ENCODE measurements at places on chromosomes 4 and X. TPM values are rescaled to one million over a fixed set of nuclear protein-coding genes. Genes with fewer than 3 reads are reported as not detected.

The AKAP14 gene
- 1.4 TPM for total RNA-seq

The CXXC4 gene
- 128 TPM for total RNA-seq

The TRPC3 gene
- total RNA-seq, result 9.7 TPM

The DRP2 gene
- 4.2 TPM for total RNA-seq

The EXOC1L gene
- total RNA-seq, result not detected

The SULT1B1 gene
- 0.31 TPM for total RNA-seq

The H2BW2 gene
- total RNA-seq, result not detected

The ETDA gene
- total RNA-seq, result not detected

The HTN1 gene
- not detected for total RNA-seq

The RHOH gene
- 0.94 TPM for total RNA-seq

The ELF4 gene
- 0.31 TPM for total RNA-seq

The DSPP gene
- total RNA-seq, result 0.16 TPM

The AASDH gene
- total RNA-seq, result 41.8 TPM

The SPANXA1 gene
- not detected for total RNA-seq

The LAS1L gene
- 13.7 TPM for total RNA-seq

The CENPE gene
- 5.0 TPM for total RNA-seq

The YY2 gene
- total RNA-seq, result 0.94 TPM

The SPP1 gene
- total RNA-seq, result 190 TPM

The HGFAC gene
- 1.2 TPM for total RNA-seq

The ASB9 gene
- 0.94 TPM for total RNA-seq

The RAB39B gene
- total RNA-seq, result 28.2 TPM

The FAM47E gene
- total RNA-seq, result 3.9 TPM

The ATP1B4 gene
- under 0.01 TPM for total RNA-seq

The GPR50 gene
- not detected for total RNA-seq

The HEPH gene
- 5.1 TPM for total RNA-seq

The MAGED4 gene
- 46.2 TPM for total RNA-seq

The ATOH1 gene
- total RNA-seq, result not detected

The HDX gene
- 17.8 TPM for total RNA-seq

The MAB21L2 gene
- not detected for total RNA-seq

The ZNF157 gene
- total RNA-seq, result 4.7 TPM

The FAM184B gene
- total RNA-seq, result 3.6 TPM

The PHF8 gene
- total RNA-seq, result 9.5 TPM

The MAOB gene
- 1.6 TPM for total RNA-seq
